ENCODE measurements at places on chromosomes 6 and 20. TPM values are rescaled to one million over a fixed set of nuclear protein-coding genes. Genes with fewer than 3 reads are reported as not detected.

Gene PACSIN1
- total RNA-seq = 0.41 TPM

DNA sequence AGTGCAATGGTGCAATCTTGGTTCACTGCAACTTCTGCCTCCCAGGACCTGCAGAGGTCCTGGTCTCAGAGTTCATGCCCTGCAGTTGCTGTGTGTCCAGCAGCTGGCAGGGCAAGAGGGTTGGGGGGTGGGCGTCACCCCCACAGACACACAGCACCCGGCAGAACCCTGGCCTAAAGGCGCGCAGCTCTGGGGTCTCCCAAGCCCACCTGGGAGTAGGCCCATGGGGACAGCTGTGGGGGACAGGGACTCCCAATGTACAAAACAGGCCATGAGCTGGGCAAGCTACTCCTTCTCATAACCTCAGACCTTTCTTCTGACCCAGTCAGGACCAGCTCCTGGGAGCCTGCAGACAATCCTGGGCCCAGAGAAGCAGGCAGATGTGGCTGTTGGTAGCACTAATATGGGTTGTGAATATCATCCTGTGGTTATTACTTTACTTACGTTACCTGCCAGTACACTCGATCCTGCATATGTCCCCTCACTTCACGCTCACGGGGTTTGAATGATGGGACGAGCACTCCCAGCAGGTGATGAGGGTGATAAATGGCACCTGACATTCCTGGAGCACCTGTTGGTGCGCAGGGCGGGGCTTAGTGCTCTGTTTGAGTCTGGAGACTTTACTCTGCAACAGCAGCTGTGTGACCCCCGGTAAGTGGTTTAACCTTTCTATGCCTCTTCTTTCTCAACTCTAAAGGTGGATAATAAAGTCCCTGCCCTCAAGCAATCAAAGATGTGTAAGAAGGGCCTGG is 39.9 kb upstream of the SULF2 start:
- H3K36me3 ChIP-seq = no peaks in the 10 kb centered on the region
- no peak overlapping the region for H3K27ac ChIP-seq
- peaks cover 8% of the 10 kb centered on the region for H3K27me3 ChIP-seq
- no peaks in the 10 kb centered on the region for H3K4me1 ChIP-seq
- DNase-seq = no peak
- H3K4me3 ChIP-seq = no peak overlapping the region

GRCh38 chr6:144007478-144008119 is 460 bp downstream of the PLAGL1 start:
- peak overlapping the region; percentile 68 for H3K4me3 ChIP-seq
- peaks cover under 1% of the 10 kb centered on the region for H3K36me3 ChIP-seq
- no peak for DNase-seq

- no peaks in the 10 kb centered on the region for H3K36me3 ChIP-seq
- H3K4me3 ChIP-seq = no peak overlapping the region
- H3K4me1 ChIP-seq = no peaks in the 10 kb centered on the region
- no peak overlapping the region for H3K27ac ChIP-seq
- no peak for DNase-seq
Measured at GRCh38 chr6:97405818-97406409, 122.9 kb upstream of the MMS22L start.

DNA sequence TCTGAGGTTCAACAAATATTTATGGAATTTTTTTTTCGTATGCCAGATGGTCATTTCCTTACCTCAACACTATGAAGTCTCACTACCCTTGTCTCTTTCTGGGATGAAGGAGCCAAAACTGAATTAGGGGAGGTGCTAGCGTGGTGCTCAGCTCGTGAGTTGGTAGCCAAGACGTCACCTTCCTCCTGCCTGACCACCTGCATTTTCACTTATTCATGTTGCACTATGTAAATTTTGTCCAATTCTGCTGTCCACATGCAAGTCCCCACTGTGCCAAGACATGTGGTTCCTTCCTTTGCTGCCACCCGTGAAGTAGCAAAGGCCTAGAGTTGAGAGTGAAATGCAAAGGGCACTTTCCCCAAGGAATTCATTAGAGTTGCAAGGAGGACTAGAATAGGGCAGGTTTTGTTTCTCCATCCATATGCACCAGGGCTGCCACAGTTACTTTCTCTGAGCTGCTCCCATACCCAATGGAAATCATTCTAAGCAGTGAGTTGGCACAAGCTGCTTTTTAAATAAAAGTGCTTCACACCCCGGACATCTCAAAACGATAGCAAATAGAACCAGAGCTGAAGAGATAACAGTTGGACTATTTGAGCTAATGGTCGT is 591.3 kb upstream of the NOX3 start:
- H3K27me3 ChIP-seq = no peaks in the 10 kb centered on the region
- H3K36me3 ChIP-seq = no peaks in the 10 kb centered on the region
- DNase-seq = no peak
- H3K4me3 ChIP-seq = no peak overlapping the region
- no peak overlapping the region for H3K27ac ChIP-seq

Data from naive thymus-derived CD8-positive, alpha-beta T cell (primary cell).